Fibroblast of mammary gland (primary cell): ENCODE measurements at places on chromosomes 4 and X.

- no peak for DNase-seq
Observed at GRCh38 chrX:70755850-70756249, 152.7 kb downstream of the TEX11 start.

DNA sequence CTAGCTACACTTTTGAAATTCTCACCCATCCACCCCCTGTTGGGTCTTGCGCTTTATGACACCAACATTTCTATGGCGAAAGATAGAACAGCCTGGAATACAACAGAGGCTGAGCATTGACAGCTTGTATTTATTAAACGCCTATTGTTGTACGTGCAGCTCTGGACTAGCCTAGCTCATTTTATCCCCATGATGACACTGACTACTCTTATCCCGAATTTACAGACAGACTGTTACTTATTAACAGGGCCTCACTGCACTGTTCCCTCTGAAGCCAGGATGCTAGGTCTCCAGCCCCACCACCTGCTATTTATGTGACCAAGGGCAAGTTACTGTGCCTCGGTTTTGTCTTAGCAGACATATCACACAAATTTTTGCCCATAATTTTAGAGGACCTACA is 1.0 kb upstream of the RFC1 start:
- no peak for DNase-seq

GRCh38 chr4:26459054-26459755 is 31.1 kb downstream of the CCKAR start:
- peak; percentile 78 for DNase-seq

GRCh38 chr4:73761856-73762255 is 21.5 kb downstream of the CXCL8 start:
- DNase-seq: no peak

DNA sequence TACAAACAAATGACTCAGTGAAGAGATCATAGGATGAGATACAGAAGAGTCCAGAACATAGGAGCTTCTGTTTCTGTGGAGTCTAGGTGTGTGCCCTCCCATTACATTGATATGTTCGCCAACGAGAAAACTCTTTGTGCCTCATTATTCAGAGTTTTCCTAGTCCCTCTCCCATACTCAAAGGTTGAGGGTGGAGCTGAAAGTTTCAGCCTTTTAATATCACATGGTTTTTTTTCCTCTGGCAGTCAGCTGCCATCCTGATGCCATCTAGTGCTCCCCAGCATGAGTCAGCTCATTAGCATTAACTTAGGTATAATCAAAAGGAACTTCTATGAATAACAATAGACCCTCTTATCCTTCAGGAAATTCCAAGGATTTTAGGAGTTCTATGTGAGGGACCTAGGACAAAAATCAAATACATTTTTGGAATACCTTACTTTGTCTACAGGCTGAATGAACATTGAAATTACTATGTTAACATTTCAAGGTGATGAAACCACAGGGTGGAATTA is 559.6 kb upstream of the AMOT start:
- DNase-seq: no peak
